Fibroblast of skin of scalp (primary cell): ENCODE measurements at places on chromosomes 13 and 19.

- DNase-seq: no peak
These were observed 86.5 kb downstream of the PCDH9 start for GRCh38 chr13:67143544-67144115.

GRCh38 chr13:103926118-103926517, 859.9 kb upstream of the SLC10A2 start:
- DNase-seq: no peak

- DNase-seq: no peak
These were observed 245.4 kb upstream of the SPRY2 start for GRCh38 chr13:80586356-80586755.

- no peak for DNase-seq
These were observed 140.8 kb downstream of the SHISA2 start for GRCh38 chr13:25910991-25911419.

GRCh38 chr13:31485183-31485582, 254.1 kb upstream of the RXFP2 start:
- DNase-seq: peak; percentile 12

- no peak for DNase-seq
These were observed 6.5 kb downstream of the PLEKHG2 start for GRCh38 chr19:39419003-39419402.

DNA sequence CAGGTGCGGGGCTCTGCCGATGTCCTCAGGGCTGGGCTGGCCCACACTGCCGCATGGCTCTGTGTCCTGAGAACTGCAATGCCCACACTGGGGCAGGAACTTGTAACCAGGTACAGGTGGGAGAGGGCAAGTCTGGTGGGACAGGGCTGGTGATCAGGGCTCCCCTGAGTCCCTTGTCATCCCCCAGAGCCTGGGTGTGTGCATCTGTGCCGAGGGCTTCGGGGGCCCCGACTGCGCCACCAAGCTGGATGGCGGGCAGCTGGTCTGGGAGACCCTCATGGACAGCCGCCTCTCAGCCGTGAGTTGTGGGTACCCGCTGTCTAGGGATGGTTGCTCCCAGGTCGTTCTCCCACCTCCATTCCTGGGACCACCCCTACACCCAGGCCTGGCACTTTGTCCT, 30.5 kb downstream of the MEGF8 start:
- no peak for DNase-seq

DNA sequence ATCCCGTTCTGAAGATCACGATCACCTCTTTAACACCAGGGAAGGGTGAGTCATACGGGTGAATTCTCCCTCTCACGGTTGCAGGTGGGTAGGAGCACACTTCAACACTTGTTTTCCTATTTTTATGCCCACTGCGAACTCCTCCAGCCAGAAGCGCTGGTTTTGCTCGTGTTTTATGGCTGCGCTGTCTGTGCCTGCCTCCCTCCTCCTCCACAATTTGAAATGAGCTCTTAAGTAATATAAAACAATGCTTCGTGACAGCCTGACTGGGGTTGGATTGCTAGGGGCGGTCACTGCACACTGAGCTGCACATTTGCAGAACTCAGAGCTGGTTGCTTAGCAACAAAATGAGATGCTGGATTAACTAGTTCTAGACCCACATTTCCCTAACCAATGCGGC, 12.9 kb downstream of the CCDC70 start:
- no peak for DNase-seq

GRCh38 chr13:39422845-39423565, 180.0 kb downstream of the LHFPL6 start:
- peak; percentile 25 for DNase-seq

- DNase-seq: no peak
These were observed 29.3 kb downstream of the SLC7A1 start for GRCh38 chr13:29566206-29566605.

DNA sequence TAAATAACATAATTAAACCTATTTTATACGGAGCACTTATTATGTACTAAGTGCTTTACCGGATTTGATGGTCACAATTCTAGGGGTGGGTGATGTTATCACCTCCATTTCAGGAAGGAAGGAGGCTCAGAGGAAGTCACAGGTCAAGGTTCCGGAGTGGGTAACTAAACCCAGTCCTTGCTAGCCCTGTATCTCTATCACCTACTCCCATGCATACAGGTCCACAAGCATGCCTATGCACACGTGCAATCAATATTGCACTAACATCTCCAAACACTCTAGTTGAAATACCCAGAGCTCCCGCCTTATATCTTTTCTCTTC, 17.8 kb upstream of the FOSB start:
- no peak for DNase-seq

GRCh38 chr13:111575719-111576118, 255.3 kb downstream of the TEX29 start:
- no peak for DNase-seq

DNA sequence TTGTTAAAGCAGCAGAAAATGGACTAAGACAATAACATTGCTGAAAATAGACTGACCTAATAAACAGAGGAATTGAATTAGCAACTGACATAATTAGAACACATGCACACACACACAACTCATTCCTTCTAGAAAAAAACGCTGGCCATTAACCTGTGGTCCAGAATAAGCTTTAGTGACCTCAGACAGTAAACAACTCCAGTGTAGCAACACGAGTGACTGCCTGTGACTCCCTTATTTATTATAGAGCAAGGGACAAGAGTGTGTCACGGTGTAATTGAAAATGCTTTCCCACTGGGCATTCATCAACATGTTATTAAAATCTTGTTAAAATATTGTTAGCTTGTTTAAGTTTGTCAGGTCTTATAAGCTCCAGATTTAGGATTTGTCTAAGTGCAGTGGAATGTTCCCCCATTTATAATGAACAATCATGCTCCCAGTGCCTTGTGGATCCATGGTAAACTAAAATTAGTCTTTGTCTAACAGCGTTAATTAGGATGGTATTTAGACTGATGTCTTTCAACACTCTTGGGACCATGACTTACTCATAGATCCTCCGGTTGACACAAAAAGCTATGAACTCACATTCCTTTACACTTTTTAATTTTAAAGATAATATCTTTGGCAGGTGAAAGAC, 111.7 kb upstream of the IRS2 start:
- peak; percentile 29 for DNase-seq

DNA sequence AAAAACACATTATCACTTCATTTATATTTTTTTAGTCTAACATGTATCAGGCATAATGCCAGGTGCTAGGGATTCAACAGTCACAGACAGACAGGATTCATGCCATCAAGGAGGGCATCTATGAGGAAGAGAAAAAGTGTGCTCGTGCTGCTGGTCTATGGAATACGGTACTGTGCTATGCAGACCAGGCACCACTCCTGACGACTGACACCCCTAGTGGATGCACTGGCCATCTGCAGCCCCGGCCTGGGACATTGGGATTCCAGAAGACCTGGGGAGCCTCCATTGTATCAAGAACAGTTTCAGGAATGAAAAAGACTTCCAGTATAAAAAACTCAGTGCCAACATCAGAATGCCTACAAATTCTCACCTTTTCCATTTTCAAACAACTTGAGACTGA, 94.0 kb downstream of the KLF12 start:
- peak; percentile 40 for DNase-seq

- no peak for DNase-seq
These were observed 16.9 kb upstream of the SIGLEC11 start for GRCh38 chr19:49977881-49978280.

DNA sequence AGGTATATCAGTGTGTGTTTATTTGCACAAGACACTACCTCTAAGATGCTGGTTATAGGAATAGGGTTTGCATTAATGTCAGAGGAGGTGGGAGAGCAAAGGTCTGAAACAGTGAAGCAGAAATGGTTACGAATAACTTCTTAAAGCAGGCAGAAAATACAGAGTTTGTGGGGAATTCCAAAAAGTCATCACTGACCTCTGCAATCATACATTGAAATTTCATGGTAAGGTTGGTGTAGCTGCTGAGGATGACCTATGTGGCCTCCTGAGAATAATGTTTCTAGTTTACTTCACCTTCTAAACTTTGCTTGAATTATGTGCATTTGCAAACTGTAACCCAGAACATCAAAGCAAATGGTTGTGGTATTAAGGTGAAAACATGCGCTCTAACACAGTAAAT, 280.1 kb downstream of the PCDH20 start:
- DNase-seq: no peak

DNA sequence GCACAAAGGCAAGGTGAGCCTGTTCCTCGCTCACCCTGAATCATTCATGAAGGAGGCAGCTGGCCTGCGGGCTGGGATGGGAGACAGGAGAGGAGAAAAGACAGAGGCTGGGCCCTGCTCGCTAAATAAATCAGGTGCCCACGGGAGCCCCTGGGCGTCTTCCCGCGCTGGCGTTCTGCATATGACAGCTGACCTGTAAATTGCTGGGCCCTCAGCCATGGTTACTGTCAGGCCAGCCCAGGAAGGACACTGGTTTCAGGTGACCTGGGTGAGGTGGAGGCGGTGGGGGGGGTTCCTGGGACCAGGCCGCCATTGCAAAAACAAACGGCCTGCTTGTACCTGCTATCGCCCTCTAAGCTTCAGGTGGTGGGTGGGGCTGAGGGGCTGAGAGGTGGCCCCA, 3.4 kb upstream of the PTBP1 start:
- no peak for DNase-seq

GRCh38 chr13:109672545-109672944, 113.8 kb downstream of the IRS2 start:
- no peak for DNase-seq

- no peak for DNase-seq
These were observed 102.8 kb downstream of the STARD13 start for GRCh38 chr13:33182729-33183128.

GRCh38 chr13:109707044-109707741, 79.2 kb downstream of the IRS2 start:
- peak; percentile 18 for DNase-seq
